ENCODE measurements at places on chromosomes 5 and 9. TPM values are rescaled to one million over a fixed set of nuclear protein-coding genes. Genes with fewer than 3 reads are reported as not detected.

POLE3 gene
- 48.5 TPM for total RNA-seq

AFAP1L1 gene
- total RNA-seq = 15.2 TPM

CDC14B gene
- total RNA-seq = 11.8 TPM

EFCAB9 gene
- not detected for total RNA-seq

PCDHGB3 gene
- 0.49 TPM for total RNA-seq

C9orf50 gene
- not detected for total RNA-seq

ELOVL7 gene
- total RNA-seq = 2.9 TPM

PCA3 gene
- total RNA-seq = not detected

PCDHB15 gene
- 0.15 TPM for total RNA-seq

FCN1 gene
- not detected for total RNA-seq

CD72 gene
- total RNA-seq = 0.72 TPM

STPG3 gene
- 0.26 TPM for total RNA-seq

ISOC1 gene
- 25.7 TPM for total RNA-seq

PCDHAC1 gene
- 0.59 TPM for total RNA-seq

FOXD4L3 gene
- total RNA-seq = not detected

RGMB gene
- 25.4 TPM for total RNA-seq

SPINK5 gene
- total RNA-seq = not detected

BHMT2 gene
- total RNA-seq = not detected

CMBL gene
- 43.2 TPM for total RNA-seq

PPIC gene
- total RNA-seq = 45.8 TPM

PAEP gene
- total RNA-seq = not detected

CA9 gene
- total RNA-seq = 0.31 TPM

TCF7 gene
- 24.0 TPM for total RNA-seq

RASGRF2 gene
- total RNA-seq = 4.7 TPM

LHX3 gene
- total RNA-seq = 0.13 TPM

TNC gene
- 5.7 TPM for total RNA-seq

PCDHA9 gene
- 0.21 TPM for total RNA-seq

ABLIM3 gene
- total RNA-seq = 12.9 TPM

ADCY2 gene
- 0.13 TPM for total RNA-seq

GZMA gene
- not detected for total RNA-seq

FAM163B gene
- not detected for total RNA-seq

CD274 gene
- 0.21 TPM for total RNA-seq

PCDHB9 gene
- 1.8 TPM for total RNA-seq
